Fibroblast of lung (primary cell): ENCODE measurements at places on chromosomes 1 and 21. TPM values are rescaled to one million over a fixed set of nuclear protein-coding genes. Genes with fewer than 3 reads are reported as not detected.

DNA sequence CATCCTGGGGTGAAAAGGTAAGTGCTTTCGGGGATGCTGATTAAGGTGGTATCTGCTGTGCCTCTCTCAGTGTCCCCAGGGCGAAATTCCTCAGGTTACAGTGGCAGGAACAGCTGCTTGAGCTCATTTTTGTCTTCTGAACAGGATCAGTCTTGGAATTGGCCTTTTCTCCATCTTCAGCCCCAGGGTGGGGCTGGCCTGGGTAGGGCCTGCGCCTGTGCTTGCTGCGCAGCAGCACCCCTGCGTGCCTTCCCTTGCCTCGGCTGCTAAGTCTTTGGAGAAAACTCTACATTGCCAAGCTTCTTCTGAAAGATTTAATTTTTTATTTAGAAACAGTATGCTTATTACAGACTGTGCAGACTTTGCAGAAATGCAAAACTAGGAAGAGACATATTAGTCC is 41.7 kb downstream of the ADARB1 start:
- no peak overlapping the region for H3K27ac ChIP-seq
- H3K27me3 ChIP-seq: no peaks in the 10 kb centered on the region
- H3K4me3 ChIP-seq: no peak overlapping the region
- no peak for DNase-seq
- no peaks in the 10 kb centered on the region for H3K4me1 ChIP-seq

- no peak for DNase-seq
- H3K27ac ChIP-seq: no peak overlapping the region
- no peak overlapping the region for H3K4me3 ChIP-seq
- no peaks in the 10 kb centered on the region for H3K4me1 ChIP-seq
- peaks cover 5% of the 10 kb centered on the region for H3K36me3 ChIP-seq
- no peaks in the 10 kb centered on the region for H3K27me3 ChIP-seq
Measured at GRCh38 chr21:44967082-44968047, 27.5 kb downstream of the SLX9 start.

DNA sequence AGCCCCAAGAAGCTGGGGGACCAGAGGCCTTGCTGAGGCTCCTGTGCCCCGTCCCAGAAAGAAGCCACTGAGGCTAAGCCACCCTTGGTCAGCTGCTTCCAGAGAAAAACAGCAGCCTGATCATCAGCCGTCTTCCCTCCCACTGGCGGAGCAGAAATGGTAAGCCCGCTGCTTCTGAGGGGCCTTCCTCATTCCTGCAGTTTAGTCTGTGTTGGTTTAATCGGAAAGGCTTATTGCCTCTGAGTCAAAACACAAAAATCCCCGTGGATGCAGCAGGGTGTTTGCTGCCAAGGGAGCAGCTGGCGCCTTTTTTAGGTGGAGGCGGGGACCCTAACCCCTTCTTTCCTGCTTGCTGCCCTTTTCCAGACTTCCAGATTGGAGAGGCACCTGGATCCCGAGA is 33.9 kb downstream of the SPSB1 start:
- peaks cover 16% of the 10 kb centered on the region for H3K4me1 ChIP-seq
- no peaks in the 10 kb centered on the region for H3K27me3 ChIP-seq
- DNase-seq: peak; percentile 66
- peak overlapping the region; percentile 53 for H3K27ac ChIP-seq

DNA sequence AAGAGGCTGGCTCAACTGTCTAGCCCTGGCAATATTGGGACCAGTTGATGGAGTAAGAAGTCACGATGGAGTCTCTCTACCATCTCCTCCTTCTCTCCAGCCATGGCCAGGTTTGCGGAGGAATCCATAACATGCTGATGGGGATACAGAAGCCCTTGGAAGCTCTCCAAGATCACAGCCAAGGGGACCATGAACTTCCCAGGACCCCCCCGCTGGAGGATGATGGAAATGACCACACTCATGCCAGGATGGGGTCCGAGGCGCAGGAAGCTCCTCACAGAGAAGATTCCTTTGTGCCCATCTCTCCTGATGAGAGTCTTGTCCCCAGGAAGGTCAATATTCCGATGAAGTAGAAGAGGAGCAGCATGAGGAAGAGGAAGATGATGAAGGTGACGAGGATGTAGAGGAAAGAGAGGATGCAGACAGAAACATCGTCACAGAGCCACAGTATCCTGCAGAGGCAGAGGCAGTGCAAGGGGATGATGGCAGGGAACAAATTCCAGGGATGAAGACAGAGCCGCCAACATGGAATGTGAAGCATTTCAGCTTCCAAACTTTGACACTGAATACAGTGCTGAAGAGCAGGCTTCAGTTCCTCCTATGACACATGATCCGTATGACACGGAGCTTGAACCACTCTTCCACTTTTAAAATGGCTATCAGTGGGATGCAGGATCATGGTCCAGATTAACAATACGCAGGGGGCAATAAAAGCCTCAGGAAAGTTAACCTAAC is 57.9 kb upstream of the EDN2 start:
- no peak overlapping the region for H3K4me3 ChIP-seq
- H3K4me1 ChIP-seq: peaks cover 4% of the 10 kb centered on the region
- no peak for DNase-seq
- H3K27me3 ChIP-seq: no peaks in the 10 kb centered on the region
- H3K36me3 ChIP-seq: no peaks in the 10 kb centered on the region
- H3K27ac ChIP-seq: no peak overlapping the region

- no peak overlapping the region for H3K4me3 ChIP-seq
- H3K36me3 ChIP-seq: no peaks in the 10 kb centered on the region
- H3K27ac ChIP-seq: no peak overlapping the region
- no peaks in the 10 kb centered on the region for H3K4me1 ChIP-seq
- no peak for DNase-seq
Measured at GRCh38 chr1:102715150-102715549, 393.2 kb downstream of the COL11A1 start.

DNA sequence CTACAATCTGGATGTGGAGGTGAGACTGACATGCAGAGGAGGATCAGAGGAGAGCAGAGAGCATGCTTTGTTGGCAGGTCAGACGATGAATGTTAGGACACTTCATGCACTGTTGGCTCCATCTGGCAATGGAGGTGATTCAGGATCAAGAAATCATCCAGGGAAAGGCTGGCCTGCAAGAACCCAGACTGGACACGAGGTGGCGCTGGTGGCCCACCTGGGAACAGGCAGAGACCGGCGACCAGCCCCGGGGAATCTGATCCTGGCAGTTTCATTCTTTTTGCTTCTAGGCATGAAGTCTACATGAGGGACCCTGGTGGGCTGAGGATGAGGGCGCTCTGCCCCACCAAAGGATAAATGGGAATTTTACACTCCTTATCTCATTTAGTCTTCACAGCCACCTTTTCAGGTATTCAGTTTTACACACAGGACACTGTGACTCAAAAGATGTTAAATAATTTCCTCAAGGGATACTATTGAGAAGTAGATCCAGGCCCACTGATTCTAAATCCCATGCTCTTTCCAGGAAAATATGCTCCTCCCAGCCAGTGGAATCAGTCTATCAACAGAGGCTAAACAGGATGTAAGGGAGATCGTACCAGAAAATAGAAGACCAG is 26.2 kb upstream of the SCMH1 start:
- no peak overlapping the region for H3K27ac ChIP-seq
- no peak overlapping the region for H3K4me3 ChIP-seq
- H3K27me3 ChIP-seq: no peaks in the 10 kb centered on the region
- DNase-seq: peak; percentile 73
- no peaks in the 10 kb centered on the region for H3K36me3 ChIP-seq

- DNase-seq: no peak
- peak overlapping the region; percentile 51 for H3K27ac ChIP-seq
- no peaks in the 10 kb centered on the region for H3K36me3 ChIP-seq
- H3K27me3 ChIP-seq: no peaks in the 10 kb centered on the region
- peaks cover 11% of the 10 kb centered on the region for H3K4me1 ChIP-seq
- H3K4me3 ChIP-seq: no peak overlapping the region
Measured at GRCh38 chr1:207861442-207862177, 49.3 kb downstream of the CD34 start.

GRCh38 chr1:225476100-225476511 is 48.3 kb upstream of the LBR start:
- no peaks in the 10 kb centered on the region for H3K36me3 ChIP-seq
- H3K27ac ChIP-seq: no peak overlapping the region
- H3K27me3 ChIP-seq: no peaks in the 10 kb centered on the region
- DNase-seq: no peak
- no peaks in the 10 kb centered on the region for H3K4me1 ChIP-seq

Gene MMEL1
- total RNA-seq: 0.33 TPM in 1 of 2 replicates, not detected in the other

Gene KIF21B
- total RNA-seq: under 0.01 and 0.26 TPM in 2 replicates

Gene TSNAX
- 28.8 and 30.2 TPM in 2 replicates for total RNA-seq

Gene CCDC30
- total RNA-seq: 1.3 TPM in 2 replicates

Gene TTC39A
- 0.51 and 1.5 TPM in 2 replicates for total RNA-seq

Gene ELF3
- 0.17 TPM in 1 of 2 replicates, not detected in the other for total RNA-seq

Gene AADACL3
- total RNA-seq: not detected in 2 replicates

Gene TCHH
- under 0.01 TPM in 1 of 2 replicates, not detected in the other for total RNA-seq
